ENCODE measurements at places on chromosomes 1 and 21. TPM values are rescaled to one million over a fixed set of nuclear protein-coding genes. Genes with fewer than 3 reads are reported as not detected.

Gene ANKRD45
- total RNA-seq, result 20.3 TPM

Gene KRTAP26-1
- not detected for total RNA-seq

Gene TNFSF4
- total RNA-seq, result 1.2 TPM

Gene S100A9
- 55.1 TPM for total RNA-seq

Gene DAP3
- total RNA-seq, result 58.8 TPM
